ENCODE measurements at places on chromosomes 7 and 10.

DNA sequence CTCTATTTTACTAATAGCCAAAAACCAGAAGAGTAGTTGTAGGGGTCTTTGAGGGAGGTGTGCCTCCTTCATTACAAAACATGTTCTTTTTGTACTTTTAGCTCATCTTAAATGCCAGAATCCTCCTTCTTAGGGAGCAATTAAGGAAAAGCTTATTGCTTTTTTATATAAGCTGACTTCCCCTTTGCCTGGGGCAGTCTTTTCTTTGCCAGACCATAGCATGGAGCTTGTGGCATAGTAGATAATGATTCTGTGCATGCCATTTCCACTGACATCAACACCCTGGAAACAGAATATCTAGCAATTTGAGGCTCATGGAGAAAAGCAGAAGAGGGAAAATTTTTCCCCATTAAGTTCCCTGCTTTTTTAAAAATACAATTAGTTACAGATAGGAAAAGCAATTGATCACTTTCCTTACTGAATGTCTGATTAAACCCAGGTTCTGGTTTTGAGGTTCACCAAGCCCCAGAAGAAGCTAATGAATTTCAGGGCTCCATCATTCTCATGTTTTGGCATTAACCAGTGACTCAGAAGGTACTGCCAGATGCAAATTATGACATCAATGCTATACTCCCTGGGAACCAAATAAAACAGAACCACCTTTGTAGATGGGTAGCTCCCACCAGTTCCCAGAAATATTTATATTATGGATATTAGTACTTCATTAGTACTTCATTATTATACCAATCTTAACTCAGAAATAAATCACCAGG is 410.6 kb downstream of the KCNMA1 start:
- DNase-seq: no peak

GRCh38 chr7:44218418-44219201 is 17.8 kb downstream of the YKT6 start:
- DNase-seq: no peak

GRCh38 chr10:50431133-50431532 is 179.8 kb upstream of the ASAH2 start:
- DNase-seq: no peak

- DNase-seq: no peak
These were observed 36.8 kb downstream of the WIPF3 start for GRCh38 chr7:29843093-29843492.

DNA sequence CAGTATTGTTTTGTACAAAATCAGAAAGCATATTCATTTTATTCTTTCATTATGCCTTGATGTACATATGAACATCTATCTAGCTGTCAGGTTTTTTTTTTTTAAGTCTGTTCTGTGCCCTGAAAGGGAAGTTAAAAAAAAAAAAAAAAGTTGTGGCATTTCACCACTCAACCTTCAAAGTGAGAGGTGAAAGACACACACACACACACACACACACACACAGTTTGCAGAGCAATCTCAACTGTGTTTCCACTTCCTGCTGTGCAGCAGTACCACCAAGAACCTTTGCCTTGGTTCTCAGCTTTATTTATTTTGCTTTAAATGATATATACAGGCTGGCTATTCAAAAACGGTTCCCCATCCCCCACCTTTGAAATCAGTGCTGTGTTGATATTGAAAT is 955.6 kb downstream of the GATA3 start:
- DNase-seq: no peak

- DNase-seq: no peak
These were observed 34.0 kb downstream of the DLD start for GRCh38 chr7:107924841-107925504.

- DNase-seq: no peak
These were observed 20.3 kb upstream of the GJC3 start for GRCh38 chr7:99949645-99950228.

DNA sequence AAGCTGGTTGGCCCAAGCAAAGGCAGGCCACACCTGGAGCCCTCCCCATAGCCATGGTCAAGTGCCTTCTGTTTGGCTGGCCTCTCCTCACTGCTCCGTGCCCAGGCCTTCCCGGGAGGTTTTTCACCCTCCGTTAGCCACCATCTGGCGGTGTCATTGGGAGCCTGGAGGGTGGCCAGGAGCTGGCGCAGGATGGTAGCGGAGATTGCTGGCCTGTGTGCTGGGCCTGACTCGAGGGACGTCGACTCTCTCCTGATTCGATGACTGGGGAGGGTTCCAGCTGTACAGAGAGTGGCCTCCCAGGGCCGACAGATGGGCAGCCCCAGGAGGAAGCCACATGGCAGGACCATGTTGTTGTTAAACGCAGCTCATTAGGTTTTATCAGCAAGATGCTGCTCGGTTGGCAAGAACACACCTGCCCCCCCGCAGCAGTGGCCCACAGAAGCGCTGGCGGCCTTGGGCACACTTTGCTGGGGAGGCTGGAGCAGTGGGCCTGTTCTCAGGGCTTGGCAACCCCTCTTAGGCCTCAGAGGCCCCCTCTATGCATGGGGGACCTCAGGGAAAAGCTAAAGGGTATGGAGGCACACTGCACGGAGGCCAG is 64.0 kb upstream of the CACUL1 start:
- DNase-seq: no peak

- no peak for DNase-seq
These were observed 287.6 kb downstream of the ADARB2 start for GRCh38 chr10:1449572-1450205.

All from cortex of kidney (tissue), 1 donor.